CD4-positive, alpha-beta T cell treated with Interleukin-17A for 1 hour (primary cell): ENCODE measurements at places on chromosomes 1 and 21.
A peak's percentile ranks its signal among the peaks of the same experiment; 100 is the strongest.

DNA sequence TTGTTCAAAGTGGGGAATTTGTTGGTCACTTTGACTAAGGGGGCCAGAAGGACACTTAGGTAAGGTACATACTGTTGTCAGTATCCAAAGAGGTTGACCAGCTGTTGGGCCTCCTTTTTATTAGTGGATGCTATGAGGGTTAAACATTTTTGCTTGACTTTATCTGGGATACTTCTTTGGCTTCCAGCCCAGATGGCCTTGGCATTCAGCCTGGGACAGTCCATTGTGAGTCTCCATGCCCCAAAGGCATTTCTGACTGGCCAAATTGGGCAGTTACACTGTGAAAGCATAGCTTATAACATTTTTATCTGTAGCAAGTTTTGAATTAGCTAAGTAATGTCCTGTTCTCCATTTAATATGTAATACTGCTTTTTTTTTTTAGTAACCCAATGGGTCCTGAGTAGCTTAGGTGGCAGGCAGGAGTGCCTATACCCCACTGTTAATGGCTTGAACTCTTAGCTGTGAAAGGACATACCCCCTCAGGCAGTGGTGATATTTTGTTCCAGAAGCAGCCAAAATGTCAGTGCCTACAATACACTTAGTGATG, 35.4 kb upstream of the CD1D start:
- no peak for DNase-seq

DNA sequence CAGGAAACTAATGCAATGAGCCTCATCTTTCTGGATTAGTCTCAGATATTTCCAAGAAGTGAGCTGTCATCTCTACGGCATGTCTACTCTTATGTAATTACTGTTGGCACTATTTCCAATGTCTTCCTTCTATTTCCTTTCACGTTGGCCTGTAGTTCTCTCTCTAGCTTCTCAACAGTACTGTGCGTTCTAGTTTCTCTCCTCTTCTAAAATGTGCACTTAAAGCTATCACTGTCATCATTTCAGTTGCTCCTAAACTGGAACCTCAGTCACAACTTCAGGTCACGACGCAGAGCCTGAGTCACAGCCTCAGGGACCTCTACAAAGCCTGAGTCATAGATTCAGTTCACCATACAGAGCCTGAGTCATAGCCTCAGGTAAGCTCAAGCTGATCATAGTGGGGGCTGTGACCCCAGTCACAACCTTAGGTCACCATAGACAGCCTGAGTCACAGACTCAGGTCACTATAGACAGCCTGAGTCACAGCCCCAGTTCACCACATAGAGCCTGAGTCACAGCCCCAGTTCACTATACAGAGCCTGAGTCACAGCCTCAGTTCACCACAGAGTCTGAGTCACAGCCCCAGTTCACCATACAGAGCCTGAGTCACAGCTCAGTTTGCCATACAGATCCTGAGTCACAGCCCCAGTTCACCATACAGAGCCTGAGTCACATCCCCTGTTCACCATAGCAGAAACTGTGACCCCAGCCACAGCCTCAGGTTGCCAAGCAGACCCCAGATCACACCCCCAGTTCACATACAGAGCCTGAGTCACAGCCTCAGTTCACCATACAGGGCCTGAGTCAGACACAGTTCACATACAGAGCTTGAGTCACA, 13.0 kb downstream of the WNT9A start:
- peak; percentile 2 for DNase-seq

GRCh38 chr1:19368050-19368449, 55.9 kb downstream of the SLC66A1 start:
- DNase-seq: no peak

GRCh38 chr1:18114726-18115410, 7.3 kb downstream of the IGSF21 start:
- no peak for DNase-seq

GRCh38 chr1:201728731-201729130, 100.2 kb upstream of the IPO9 start:
- no peak for DNase-seq

GRCh38 chr1:30378991-30379581, 344.3 kb downstream of the MATN1 start:
- DNase-seq: no peak

DNA sequence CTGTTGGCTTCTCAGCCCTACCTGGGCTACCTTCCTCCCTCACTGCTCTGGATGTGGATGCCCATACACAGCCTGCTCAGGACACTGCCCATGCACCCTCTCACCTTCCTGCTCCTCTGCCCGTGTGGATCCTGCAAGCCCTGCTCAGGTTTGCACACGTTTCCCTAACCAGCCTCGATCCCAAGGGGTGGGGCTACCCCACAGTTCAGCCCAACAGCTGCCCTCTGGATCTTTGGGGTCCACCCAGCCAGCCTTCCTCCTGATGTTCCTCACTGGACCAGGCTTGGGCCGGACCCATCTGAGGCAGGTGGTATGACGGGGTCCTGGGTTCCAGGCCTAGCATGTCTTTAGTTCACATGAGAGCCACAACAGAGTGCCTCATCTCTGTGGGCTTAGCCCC, 4.7 kb downstream of the TMEM54 start:
- no peak for DNase-seq
